Natural killer cell (primary cell): ENCODE measurements at places on chromosomes 5 and 9. TPM values are rescaled to one million over a fixed set of nuclear protein-coding genes. Genes with fewer than 3 reads are reported as not detected.

The C5 gene
- total RNA-seq = 1.5 TPM

The CEMIP2 gene
- 326 TPM for total RNA-seq

The SLC22A4 gene
- total RNA-seq = 0.27 TPM

The TXNDC8 gene
- total RNA-seq = not detected

The STING1 gene
- 98.9 TPM for total RNA-seq

The PIK3R1 gene
- 313 TPM for total RNA-seq

The IFNK gene
- not detected for total RNA-seq

The SOHLH1 gene
- not detected for total RNA-seq

The LCN9 gene
- total RNA-seq = not detected

The NPM1 gene
- 440 TPM for total RNA-seq

The ADAMTSL1 gene
- not detected for total RNA-seq

The PRRC1 gene
- total RNA-seq = 39.6 TPM

The NPDC1 gene
- 5.6 TPM for total RNA-seq

The NMUR2 gene
- total RNA-seq = not detected

The INSL4 gene
- total RNA-seq = not detected

The SUSD3 gene
- total RNA-seq = 1.8 TPM

The SOX30 gene
- total RNA-seq = 0.09 TPM

The GPR150 gene
- 0.97 TPM for total RNA-seq

The EDIL3 gene
- total RNA-seq = not detected

The SLC28A3 gene
- total RNA-seq = not detected

The PCDHGA3 gene
- not detected for total RNA-seq

The LHX6 gene
- total RNA-seq = not detected

The COL23A1 gene
- total RNA-seq = not detected

The TMC1 gene
- total RNA-seq = not detected

The IL5 gene
- not detected for total RNA-seq

The RASEF gene
- not detected for total RNA-seq

The FOXD4L4 gene
- total RNA-seq = not detected

The MED7 gene
- 12.4 TPM for total RNA-seq

The RNF183 gene
- not detected for total RNA-seq

The EMB gene
- total RNA-seq = 199 TPM

The C1QTNF3 gene
- total RNA-seq = 11.3 TPM

The CCDC180 gene
- total RNA-seq = 15.1 TPM

The NRG2 gene
- total RNA-seq = 0.21 TPM

The GFPT2 gene
- total RNA-seq = 0.86 TPM

The C5orf58 gene
- not detected for total RNA-seq

The ROPN1L gene
- 5.2 TPM for total RNA-seq

The NIM1K gene
- total RNA-seq = 0.28 TPM

The CKMT2 gene
- not detected for total RNA-seq

The PTCD2 gene
- 4.9 TPM for total RNA-seq

The TMEM161B gene
- 33.9 TPM for total RNA-seq

The LRRC19 gene
- total RNA-seq = not detected

The FAM200C gene
- total RNA-seq = 0.33 TPM

The CARD6 gene
- total RNA-seq = 5.2 TPM

The NAIP gene
- total RNA-seq = 35.4 TPM

The IFNA13 gene
- total RNA-seq = not detected

The LCNL1 gene
- 4.9 TPM for total RNA-seq

The DBH gene
- total RNA-seq = not detected

The ARL14EPL gene
- not detected for total RNA-seq

The OR2S2 gene
- not detected for total RNA-seq

The SNCB gene
- not detected for total RNA-seq

The SMIM32 gene
- not detected for total RNA-seq

The LCN15 gene
- not detected for total RNA-seq

The RPS23 gene
- 1,462 TPM for total RNA-seq

The SVEP1 gene
- total RNA-seq = not detected

The NEURL1B gene
- total RNA-seq = 0.54 TPM

The PCDHB15 gene
- not detected for total RNA-seq

The ZNG1E gene
- 26.7 TPM for total RNA-seq

The RMRP gene
- total RNA-seq = 6,602 TPM

The NLN gene
- total RNA-seq = 0.86 TPM
